ENCODE measurements at places on chromosomes 16 and 17. TPM values are rescaled to one million over a fixed set of nuclear protein-coding genes. Genes with fewer than 3 reads are reported as not detected.

Gene CD300LD
- not detected for total RNA-seq

Gene SLFN14
- not detected for total RNA-seq

Gene UMOD
- not detected for total RNA-seq

Gene SPN
- 0.43 TPM for total RNA-seq

Gene AANAT
- total RNA-seq = not detected

Gene MMP15
- total RNA-seq = 36.0 TPM

Gene CBLN1
- total RNA-seq = not detected

Gene EPOP
- 2.4 TPM for total RNA-seq

Gene MYH1
- total RNA-seq = not detected

Gene KRT28
- total RNA-seq = not detected

Gene KDM6B
- total RNA-seq = 2.7 TPM

Gene SAT2
- 32.6 TPM for total RNA-seq

Gene AGRP
- total RNA-seq = not detected

Gene ANKRD40CL
- not detected for total RNA-seq

Gene GFAP
- total RNA-seq = 1.0 TPM

Gene ACSM2A
- not detected for total RNA-seq

Gene CES1
- not detected for total RNA-seq

Gene NTN1
- 1.2 TPM for total RNA-seq

Gene KRT27
- not detected for total RNA-seq

Gene ULK2
- 14.1 TPM for total RNA-seq

Gene IRX5
- 15.3 TPM for total RNA-seq

Gene TBC1D3E
- not detected for total RNA-seq

Gene OR1E1
- not detected for total RNA-seq

Gene RNF157
- total RNA-seq = 10.0 TPM

Gene CD300LG
- total RNA-seq = not detected

Gene KIF18B
- 22.5 TPM for total RNA-seq

Gene EPN3
- total RNA-seq = 3.3 TPM

Gene ZP2
- total RNA-seq = not detected

Gene NAGS
- 14.1 TPM for total RNA-seq

Gene CDIP1
- 30.3 TPM for total RNA-seq

Gene OTOA
- not detected for total RNA-seq

Gene TBC1D3C
- total RNA-seq = not detected

Gene FOXO3B
- 6.0 TPM for total RNA-seq

Gene WSCD1
- total RNA-seq = 55.6 TPM

Gene KRTAP3-1
- not detected for total RNA-seq

Gene CD300H
- total RNA-seq = not detected

Gene CEP131
- 28.7 TPM for total RNA-seq

Gene RAMP2
- total RNA-seq = 1.0 TPM

Gene HBA1
- not detected for total RNA-seq

Gene RCVRN
- not detected for total RNA-seq

Gene YPEL2
- total RNA-seq = 2.5 TPM

Gene SULT1A1
- 8.6 TPM for total RNA-seq

Gene CDH3
- 91.2 TPM for total RNA-seq

Gene KRT12
- not detected for total RNA-seq

Gene PRSS36
- 1.3 TPM for total RNA-seq

Gene GLIS2
- 2.2 TPM for total RNA-seq
